HT-29 (cell line): ENCODE measurements at places on chromosomes 7 and 10.

DNA sequence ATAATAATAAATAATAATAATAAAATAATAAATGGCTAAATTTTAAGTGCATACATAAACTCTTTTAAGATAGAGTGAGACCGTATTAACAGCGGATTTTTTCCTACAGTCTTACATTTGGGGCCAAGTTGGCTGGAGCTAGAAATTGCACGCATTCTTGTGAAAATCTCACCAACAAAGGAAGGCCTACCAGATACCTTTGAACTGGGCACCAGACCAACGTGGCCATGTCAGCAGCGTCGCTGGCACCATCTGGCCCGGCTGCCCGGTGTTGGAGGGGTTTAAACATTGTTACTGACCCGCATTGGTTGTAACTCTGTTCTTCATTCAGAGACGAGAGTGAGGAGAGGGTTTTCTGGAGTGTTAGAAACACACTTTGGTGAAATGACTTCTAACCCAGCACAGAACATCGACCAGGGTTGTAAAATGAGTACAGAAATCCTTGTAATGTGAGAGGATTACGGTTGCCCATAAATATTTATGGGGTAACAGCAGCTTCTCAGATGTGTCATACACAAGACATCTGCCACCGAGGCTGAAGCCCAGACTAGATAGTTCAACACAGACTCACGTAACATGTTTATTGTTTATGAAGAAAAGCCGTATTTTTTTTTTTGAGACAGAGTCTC, 34.6 kb upstream of the UNCX start:
- DNase-seq = peak; percentile 35

DNA sequence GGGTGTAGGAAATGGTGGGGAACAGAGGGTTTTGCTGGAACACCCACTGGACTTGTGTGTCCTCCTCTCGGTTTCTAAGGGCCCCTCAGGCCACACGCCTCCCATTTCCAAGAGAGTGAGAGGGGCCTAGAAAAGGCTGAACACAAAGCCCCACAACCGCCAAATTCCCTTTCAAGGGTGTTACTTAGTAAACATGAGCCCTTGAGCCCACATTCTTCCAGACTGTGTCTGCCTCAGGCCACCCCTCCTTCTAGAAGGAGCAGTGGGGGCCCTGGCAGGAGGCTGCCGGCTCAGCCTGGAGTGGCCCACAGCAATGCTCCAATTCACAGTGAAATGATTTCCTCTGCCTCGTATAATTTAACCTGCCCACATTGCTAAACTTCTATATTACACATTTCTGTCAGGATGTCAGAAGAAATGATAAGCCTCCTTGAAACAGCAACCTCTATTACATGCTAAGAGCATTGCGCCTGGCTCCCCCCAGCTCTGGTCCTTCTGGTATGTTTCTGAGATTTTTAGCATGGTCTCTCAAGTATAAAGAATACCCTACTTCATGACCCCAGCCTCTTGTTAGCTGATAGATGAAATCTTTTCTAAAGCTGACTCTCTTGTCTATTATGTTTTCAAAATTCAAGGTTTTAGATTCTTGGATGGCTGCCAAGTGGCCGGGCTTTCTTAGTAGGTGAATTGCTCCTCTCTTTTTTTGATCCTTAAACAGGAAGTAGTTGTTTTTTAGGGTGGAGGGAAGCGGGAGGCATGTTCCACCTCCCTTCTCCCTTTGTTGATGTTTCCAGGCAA, 673.9 kb upstream of the GALNT17 start:
- DNase-seq = peak; percentile 29

GRCh38 chr7:48305661-48306060, 134.4 kb downstream of the ABCA13 start:
- DNase-seq = no peak

DNA sequence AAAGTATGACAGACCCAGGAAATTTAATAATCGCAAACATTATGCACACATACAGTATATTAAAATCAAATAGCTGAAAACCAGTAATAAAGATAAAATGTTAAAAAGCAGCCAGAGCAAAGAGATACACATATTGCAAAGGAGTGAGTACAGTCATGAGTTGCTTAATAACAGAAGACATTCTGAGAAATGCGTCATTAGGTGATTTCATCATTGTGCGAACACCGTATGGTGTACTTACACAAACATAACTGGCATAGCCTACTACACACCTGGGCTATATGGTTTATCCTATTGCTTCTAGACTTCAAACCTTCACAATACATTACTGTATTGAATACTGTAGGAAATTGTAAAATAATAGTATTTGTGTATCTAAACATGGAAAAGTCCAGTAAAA, 367.6 kb downstream of the NXPH1 start:
- no peak for DNase-seq

- DNase-seq = peak; percentile 72
Observed at GRCh38 chr10:57716884-57717283, 550.8 kb downstream of the IPMK start.

DNA sequence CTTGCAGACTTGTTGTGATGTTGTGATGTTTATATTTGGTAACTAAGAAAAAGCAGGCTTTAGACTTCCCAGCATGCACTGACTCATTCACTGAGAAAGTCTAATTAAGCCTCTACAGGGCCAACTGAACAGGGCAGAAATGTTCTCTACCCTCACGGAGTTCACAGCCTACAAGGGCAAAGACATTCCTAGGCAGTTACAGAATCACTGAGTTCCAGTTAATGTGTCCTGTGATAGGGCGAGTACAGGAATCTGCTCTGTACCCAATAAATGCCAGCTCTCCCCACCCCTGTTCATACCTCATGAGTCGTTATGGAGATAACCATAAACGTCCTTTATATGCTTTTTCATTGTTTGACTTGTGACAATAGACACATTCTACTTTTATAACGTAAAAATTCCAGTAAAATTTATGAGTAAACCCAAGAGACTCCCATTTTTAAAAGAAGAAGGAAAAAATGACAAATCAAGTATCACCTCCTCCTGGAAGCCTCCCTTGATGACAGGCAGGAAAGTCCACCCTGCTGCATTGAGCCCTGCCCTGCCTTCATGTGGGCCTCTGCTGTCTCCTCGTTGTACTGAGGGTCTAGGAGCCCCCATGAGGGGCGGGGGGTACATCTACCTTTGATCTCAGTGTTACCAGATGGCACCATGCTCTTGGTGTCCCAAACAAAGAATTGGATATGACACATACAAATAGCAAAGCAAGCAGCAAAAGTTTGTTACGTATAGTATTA, 14.3 kb downstream of the MUC12 start:
- peak; percentile 96 for DNase-seq

GRCh38 chr7:117279931-117280557, 42.8 kb downstream of the WNT2 start:
- no peak for DNase-seq

DNA sequence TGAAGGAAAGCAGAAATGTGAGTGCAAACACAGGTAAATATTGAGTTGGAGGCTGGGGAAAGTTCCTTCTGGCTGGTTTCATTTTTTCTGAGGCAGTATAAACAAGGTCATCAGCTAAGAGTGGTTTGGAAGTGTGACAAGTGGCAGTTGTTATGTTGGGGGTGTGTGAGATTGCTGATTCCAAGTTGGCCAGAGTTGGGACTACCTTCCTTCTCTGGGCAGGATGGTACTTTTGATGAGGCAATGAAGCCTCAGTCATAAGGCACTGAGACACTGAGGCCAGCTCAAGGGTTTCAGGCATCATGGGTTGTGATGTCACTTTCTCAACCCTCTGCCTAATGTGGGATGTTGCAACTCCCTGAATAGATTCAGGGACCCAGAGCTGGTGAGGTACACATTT, 8.2 kb upstream of the PTTG1IP2 start:
- no peak for DNase-seq
